ENCODE measurements at places on chromosomes 2 and 18. TPM values are rescaled to one million over a fixed set of nuclear protein-coding genes. Genes with fewer than 3 reads are reported as not detected.

DNA sequence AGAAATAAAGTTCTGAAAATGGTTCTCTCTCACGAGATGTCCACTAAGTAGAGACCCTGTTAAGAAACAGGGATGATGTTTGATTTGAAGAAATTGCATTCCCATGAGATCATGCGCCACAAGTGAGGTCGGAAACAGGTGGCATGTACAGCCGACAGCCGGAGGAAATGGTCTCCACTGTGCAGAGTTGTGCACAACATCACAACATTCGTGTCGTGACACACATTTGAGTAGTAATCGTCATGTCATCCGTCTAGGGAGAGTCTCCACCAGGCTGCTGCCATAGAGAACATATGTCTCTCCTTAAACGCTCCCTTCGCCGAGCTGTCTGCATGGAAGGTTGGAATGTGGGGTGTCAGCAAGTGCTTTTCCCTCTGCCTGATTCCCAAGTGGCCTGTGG, 84.7 kb downstream of the ASAP2 start:
- DNase-seq = no peak

- no peak for DNase-seq
Measured at GRCh38 chr2:209389171-209389618, 34.7 kb upstream of the MAP2 start.

DNA sequence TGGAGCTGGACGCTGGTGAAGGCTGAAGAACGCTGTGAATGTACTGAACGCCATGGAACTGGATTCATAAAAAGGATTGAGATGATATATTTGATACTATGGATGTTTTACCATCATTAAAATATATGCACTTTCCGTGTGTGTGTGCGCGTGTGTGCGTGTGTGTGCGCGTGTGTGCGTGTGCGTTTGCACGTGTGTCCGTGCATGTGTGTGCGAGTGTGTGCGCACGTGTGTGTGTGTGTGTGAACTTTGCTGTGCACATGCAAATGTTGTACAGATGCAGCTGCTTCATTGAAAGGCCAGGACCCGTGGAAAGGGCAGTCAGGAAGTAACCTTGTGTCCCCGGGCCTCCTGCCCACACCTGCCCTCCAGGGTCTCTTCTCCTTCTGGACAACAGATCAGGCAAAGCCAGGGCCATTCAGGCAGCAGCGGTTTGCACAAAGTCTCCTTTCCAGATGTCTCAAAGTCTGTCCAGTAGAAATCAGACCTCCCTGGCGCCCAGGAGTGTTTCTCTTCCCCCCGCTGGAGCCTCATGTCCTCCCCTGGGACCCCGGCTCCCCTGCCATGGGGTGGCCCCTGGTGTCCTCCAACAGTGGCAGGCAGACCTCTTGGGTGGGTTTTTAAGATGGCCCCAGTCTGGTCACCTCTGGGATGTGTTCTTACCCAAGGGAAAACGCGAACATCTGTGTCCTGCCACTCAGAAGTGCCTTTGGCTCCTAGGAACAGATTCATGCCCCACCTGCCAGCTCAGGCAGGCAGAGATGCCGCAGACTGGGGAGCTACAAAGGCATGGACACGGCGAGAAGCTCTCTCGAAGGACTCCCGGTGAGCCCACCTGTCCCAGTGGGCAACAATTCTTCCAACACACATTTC, 86.1 kb upstream of the GPC1 start:
- DNase-seq = no peak

DNA sequence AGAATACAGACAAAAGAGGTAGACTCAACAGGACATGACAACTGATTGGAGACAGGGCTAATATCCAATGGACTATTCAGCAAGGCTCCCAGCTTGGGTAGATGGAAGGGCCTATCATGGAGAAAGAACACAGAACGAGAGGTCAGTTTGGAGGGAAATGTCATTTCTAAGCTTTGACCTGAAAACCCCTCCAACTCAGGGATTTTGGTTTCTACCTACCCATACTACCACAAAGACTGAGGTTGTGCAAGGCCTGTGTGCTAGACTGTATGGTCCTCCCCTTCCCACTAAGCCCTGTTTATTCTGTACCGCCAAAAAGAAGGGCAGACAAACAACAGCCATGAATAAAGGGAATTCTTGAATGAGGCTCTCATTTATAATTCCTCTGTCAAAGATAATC, 288.9 kb downstream of the ZNF385B start:
- no peak for DNase-seq

GRCh38 chr2:16014802-16015201, 74.5 kb downstream of the MYCN start:
- no peak for DNase-seq

GPR45 gene
- total RNA-seq = not detected

DNA sequence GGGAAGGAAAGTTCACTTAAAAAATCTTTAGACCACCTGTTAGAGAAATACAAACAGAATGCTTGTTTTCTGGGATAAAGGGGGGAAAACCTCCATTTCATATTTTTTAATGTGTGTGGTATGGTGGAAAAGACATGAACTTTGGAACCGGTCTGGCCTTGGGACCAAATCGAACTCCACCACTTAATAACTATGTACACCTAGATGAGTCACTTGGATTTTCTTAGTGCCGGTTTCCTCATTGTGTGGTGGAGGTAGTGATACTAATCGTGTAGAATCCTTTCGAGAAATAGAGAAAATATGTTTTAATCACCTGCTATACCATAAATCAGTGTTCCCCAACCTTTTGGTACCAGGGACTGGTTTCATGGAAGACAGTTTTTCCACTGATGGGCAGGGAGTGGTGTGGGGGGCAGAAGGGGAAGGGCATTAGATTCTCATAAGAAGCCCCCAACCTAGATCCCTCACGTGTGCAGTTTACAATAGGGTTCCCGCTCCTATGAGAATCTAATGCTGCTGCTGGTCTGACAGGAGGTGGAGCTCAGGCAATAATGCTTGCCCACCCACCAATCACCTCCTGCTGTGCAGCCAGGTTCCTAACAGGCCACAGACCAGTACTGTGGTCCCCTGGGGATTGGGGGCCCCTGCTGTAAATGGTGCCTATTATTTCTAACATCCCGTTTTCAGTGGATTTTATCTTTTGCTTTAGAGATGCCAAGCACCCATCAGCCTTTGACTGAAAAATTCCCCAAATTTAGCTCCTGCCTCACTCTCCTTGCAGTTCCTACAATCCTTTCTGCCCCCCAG, 308.8 kb downstream of the PRKCE start:
- DNase-seq = peak; percentile 39

LOXL3 gene
- 4.7 TPM for total RNA-seq

FBXO36 gene
- 0.77 TPM for total RNA-seq

SERPINB13 gene
- not detected for total RNA-seq

- DNase-seq = peak; percentile 36
Measured at GRCh38 chr18:59918320-59918755, 18.5 kb downstream of the PMAIP1 start.

DNA sequence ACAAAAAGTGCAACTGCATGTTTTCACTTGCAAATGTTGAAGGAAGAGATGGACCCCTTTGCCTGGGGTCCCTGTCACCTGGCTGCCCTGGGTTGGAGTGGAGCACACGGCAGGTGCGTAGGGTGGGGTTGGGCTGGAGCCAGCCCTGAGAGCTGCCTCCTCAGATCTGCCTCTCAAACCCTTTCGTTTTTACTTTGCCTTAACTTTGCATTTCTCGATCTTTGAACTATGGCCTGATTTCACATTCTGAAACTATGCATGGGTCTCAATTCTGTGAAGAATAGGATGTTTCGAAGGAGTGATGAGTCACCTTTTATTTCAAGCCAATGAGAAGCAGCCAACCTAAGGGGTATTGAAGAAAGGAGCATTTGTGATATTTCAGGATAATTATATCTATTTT, 132.8 kb downstream of the ACOXL start:
- DNase-seq = no peak

- DNase-seq = no peak
Measured at GRCh38 chr2:44171018-44171417, 2.3 kb downstream of the PPM1B start.

DNA sequence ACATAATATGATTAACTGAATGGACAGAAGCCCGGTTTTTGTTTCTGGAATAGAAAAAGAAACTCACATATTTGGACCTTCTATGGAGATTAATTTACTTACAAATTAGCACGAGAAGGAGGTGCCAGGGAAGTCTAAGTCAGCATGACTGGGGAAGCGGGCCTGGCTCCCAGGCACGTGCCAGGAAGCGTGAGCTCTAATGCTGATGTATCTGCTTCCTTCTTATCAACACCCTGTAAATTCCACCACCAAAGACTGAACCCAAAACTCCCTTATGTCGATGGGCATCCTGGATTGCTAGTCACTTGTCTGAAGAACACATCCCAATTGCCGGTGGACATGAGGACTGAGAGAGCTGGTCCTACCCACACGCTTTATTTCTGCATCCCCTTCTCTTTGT, 134.5 kb downstream of the GALNT14 start:
- DNase-seq = no peak

DNA sequence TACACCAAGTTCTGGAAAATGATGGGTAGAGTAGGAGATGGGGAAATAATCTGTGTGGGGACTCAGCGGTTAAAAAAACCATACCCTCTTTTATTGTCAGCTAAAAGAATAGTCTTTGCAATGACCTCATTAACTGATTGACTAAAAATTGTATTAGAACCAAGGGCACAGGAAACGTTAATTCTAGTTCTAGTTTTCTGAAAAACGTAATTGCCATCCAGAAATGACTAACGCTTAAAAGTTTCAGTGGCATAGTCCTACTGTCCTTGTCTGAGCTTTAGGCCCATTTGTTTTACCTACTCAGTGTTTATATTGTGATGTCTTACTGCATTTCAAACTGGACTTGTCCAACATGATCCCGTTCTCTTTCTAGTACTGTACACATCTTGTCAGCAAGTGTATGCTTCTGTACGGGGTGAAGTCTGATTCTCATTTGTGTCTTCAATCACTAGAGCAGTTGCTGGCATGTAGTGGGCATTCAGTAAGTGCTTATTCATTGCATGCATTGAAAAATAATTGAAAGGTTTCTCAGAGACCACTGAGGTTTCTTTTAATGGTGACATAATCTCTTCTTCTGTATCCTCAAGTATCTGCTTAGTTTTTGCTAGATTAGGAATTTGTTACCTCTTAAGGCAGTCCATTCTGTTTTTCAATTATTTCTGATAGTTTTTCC, 81.5 kb downstream of the ZNF407 start:
- DNase-seq = no peak

DNA sequence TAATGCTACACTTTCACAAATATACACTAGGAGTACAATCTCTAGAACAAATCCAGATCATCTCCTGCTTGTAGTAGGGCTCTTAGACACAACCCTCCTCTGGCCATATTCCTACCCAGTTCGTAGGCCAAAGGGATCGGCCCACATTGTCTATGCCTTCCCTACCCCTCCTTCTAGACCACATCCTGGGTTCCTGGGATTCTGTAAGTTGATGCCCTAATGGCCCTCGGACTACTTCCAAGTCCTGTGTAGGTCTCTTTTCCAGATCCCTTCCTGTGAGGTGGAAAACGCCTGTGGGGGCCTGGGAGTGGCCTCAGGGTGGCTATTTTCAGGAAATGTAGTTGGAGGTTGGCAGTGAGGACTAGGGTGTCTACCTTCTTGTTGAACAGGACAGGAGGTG, 289.7 kb downstream of the ZNF385B start:
- no peak for DNase-seq

FBXO15 gene
- not detected for total RNA-seq

GRCh38 chr2:210172219-210172575, 988 bp upstream of the KANSL1L start:
- DNase-seq = no peak

- no peak for DNase-seq
Measured at GRCh38 chr18:32324181-32324580, 134.3 kb downstream of the MEP1B start.

HOXD4 gene
- 1.6 TPM for total RNA-seq

CPS1 gene
- total RNA-seq = 3.3 TPM

DNA sequence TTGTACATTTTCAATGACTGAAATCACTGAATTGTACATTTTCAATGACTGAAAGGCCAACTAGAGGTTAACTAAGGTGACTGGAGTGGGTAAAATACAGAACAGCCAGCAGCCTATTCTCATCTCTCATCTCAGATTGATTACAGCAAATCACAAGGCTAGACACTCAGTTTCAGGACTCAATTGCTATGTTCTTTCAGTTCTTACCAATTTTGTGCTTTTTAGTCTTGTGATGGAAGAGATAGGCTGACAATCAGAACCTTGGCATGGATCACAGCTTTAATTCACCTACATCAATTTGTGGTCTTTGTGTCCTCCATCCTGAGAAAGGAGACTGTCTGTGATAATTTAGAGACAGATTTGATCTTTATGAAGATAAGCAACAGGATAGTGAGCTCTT, 124.7 kb downstream of the GULP1 start:
- no peak for DNase-seq

DNA sequence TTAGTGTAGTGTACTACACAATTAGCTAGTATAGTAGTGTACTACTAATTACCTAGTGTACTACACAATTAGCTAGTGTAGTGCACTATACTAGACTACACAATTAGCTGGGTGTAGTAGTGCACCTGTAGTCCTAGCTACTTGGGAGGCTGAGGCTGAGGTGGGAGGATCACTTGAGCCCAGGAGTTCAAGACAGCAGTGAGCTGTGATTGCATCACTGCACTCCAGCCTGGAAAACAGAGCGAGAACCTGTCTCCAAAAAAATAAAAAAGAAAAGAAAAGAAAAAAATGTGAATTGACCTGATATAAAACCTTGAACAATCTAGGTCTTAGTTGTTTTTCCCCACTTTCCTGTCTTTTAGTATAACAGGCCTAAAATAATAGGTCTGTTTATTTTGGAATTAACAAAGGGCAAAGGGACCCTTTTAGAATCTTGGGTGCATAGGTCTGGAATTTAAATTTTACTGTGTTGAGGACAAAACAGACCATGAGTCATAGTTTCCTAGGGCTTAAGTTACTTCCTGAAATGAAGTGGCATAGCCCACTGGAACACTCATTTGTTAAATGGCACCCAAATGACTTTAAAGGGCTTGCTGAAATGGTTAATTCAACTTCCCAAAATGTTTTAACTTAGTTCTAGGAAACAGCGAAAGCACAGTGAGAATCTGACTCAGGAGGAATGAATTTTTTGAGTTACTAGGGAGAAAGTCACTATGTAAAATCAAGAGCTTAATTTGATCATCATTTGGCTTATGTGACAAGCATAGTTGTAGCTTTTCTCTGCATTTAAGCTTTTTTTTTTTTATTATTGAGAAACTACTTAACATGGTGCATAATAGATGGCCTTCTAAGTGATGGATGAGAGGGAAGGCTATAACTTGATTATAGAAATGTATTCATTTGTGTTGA, 50.7 kb upstream of the ARL5A start:
- DNase-seq = no peak

DNA sequence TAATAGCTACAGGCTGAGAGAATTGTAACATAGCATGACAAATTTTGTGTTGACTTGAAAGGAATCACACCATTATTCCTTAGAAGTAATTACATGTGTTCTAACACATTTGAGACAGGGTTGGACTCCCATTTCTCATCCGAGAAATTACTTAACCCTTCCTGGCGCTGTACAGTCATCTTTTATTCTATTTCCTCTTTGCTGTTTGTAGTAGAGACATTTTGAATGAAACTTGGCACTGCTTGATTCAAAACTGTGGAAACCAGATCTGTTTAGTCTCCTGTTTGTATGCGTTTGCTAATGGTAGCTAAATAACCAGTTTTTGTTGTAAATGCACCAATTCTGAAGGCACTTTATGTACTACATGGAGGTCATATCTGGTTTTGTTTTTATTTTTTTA, 231.9 kb downstream of the ALPK2 start:
- DNase-seq = no peak
